ENCODE measurements at places on chromosomes 13 and 19.
A peak's percentile ranks its signal among the peaks of the same experiment; 100 is the strongest.

DNA sequence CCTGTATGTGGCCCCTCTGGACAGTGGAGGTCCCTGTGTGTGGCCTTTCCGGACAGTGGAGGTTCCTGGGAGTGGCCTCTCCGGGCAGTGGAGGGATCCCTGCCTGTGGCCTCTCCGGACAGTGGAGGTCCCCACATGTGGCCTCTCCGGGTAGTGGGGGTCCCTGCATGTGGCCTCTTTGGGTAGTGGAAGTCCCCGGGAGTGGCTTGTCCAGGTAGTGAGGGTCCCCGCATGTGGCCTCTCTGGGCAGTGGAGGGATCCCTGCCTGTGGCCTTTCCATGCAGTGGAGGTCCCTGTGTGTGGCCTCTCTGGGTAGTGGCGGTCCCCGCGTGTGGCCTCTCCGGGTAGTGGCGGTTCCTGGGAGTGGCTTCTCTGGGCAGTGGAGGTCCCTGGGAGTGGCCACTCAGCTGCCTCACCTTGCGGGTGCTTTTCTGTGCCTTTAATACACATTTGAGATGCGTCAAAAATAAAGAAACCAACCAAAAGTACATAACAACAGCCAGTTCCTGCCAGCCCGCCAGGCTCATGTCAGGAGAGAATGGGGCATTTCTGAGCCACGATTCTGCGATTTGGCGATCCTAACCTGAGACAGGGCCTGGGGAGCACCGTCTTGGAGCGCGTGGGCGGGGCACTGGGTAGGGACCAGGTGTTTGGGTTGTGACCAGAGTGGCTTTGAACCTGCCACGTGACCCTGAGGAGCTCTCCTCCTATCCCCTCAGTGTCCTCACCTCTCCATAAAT lies 194.7 kb downstream of the ZNF536 start:
- DNase-seq, result no peak

GRCh38 chr13:64248371-64249065 lies 2832.9 kb upstream of the PCDH20 start:
- DNase-seq, result no peak

- peak; percentile 55 for DNase-seq
Measured at GRCh38 chr19:53927739-53928138, 18.7 kb downstream of the CACNG7 start.

- no peak for DNase-seq
Measured at GRCh38 chr13:52862358-52863206, 14.1 kb upstream of the PCDH8 start.

DNA sequence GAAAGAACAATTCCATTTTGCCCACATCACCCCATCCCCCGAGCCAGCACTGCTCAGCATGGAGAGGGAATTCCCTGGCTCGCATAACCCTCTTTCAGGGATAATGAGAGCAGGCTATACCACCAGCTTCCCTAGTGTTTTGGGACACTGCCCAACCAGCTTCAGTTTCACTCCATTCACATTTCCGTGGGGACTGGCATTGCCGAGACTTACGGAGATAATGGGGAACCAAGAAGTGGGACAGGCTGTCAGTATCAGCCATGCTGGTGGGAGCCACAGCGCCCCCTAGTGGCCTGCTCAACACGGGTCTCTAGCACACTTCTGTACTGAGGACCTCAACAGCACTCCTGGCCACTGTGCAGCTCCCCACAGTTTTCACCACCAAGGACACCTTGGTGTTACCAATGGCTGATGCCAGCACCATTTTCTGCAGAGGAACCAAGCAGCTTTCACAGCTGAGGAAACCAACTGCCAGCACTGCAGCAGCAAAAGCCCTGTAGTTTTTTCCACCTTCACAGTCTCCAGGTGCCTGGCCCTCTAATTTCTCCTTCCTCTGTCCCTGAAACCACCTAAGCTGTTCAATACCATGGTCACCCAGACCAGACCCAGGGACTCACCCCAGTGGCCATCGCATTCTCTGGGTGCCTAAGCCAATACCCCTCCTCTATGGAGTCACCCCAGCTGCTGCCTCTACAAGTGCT lies 23.7 kb downstream of the SLC6A16 start:
- DNase-seq, result peak; percentile 74

DNA sequence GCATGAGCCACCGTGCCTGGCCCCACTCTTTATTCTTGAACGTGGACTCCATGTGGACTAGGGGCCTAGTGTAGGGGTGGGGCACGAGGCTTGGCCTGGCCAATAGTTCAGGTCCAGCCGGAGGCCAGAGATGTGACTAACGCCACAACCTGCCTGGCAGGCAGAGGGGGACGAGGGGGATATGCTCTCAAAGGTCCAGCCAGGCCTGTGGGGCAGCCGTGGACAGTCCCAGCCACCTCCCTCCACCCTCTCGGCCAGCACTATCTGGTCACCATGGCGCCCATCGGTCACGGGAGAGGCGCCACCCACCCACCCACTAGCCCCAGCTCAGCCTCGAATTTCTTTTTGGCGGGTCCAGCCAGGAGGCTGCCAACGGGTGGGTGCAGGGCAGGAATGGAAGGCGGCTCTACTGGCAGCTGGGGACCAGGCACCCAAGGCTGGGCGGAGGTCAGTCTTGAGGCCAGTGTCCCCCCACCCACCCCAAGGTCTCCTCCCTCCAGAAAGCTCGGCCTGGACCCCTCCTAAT lies 2.2 kb upstream of the CERS1 start:
- peak; percentile 66 for DNase-seq

DNA sequence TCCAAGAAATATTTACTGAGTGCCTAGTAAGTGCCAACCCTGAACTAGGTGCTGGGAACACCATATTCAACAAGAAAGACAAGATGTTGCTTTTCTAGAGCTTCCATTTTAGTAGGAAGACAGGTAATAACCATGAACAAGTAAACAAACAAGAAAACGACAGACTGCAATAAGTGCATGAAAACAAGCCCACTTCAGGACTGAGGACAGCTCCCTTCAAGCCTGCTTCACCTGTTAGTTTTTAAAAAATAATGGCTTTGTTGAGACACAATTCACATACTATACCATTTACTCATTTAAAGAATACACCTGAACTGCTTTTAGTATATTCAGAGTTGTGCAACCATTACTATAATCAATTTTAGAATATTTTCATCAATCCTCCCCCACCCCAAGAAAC lies 30.4 kb downstream of the CYP4F22 start:
- DNase-seq, result no peak

DNA sequence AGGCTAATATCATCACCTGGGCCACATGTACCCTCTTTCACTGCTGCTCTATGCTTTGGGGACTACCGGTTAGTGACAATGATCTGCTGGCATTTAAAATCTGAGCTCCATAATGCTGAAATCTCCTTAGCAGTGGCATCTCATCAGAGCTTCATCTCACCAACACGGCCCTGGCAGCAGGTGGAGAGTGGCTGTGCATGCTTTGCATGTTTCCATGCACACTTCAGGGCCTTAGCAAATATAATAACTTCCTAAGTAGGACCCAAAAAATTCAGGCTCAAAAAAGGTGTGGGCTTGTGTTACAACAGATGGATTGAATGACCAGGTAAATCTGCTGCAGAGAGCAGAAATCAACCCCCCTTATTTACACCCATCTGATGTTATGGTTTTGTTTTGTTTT lies 55.2 kb downstream of the ALOX5AP start:
- no peak for DNase-seq

GRCh38 chr13:57030671-57031070 lies 110.0 kb upstream of the PRR20A start:
- no peak for DNase-seq

DNA sequence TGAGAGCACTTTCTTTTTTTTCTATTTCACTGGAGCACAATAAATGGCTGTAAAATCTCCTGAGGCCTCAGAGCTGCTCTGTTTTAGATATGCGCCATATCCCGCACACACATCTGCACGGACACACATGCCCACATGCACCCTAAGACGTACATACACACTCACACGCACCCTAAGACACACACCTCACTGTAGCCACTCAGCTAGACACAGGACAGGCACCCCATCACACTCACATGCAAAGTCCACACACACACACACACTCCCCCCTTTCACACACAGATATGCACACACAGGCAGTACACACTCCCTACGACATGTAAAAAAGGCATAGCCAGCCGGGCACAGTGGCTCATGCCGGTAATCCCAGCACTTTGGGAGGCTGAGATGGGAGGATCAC lies 8.8 kb downstream of the ELOF1 start:
- no peak for DNase-seq

DNA sequence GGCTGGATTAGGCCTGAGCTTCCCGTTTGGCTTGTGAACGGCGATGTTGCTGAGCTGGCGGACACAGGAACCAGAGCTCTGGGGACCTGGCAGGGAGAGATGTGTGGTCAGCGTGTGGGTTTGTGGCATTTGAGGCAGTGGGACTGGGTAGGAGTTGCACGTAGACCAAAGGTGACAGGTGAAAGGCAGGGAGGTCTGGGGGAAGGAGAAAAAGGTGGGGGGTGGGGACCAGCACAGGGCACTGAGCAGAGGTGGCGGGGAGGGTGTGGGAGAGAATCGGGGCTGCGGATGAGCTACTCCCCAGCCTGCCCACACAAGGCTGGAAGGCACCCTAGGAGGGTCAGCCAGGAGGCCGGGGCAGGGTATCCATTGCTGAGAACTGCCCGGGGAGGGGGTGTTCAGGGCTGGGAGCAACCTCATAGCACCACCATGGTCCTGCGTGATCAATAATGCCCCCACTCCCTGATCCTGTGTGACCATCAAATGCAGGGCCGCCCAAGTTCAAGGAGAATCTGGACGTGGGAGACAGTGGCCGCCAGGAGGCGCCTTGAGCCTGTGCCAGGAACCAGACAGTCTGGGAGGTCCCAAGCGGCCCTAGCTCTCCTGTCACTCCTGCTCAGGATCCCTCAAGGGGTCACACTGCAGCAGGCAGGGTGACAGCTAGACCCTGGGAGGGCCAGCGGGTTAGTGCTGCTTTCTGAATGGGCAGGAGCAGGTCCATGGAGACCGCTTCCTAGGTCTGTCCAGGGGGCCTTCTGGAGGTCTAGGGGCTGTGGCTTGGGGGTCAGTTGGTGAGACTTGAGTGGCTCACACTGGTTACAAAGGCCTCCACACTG lies 12.8 kb upstream of the SELENOW start:
- DNase-seq, result peak; percentile 61
